Muscle of arm (tissue), 14 donors: ENCODE measurements at places on chromosomes 6 and 20.

DNA sequence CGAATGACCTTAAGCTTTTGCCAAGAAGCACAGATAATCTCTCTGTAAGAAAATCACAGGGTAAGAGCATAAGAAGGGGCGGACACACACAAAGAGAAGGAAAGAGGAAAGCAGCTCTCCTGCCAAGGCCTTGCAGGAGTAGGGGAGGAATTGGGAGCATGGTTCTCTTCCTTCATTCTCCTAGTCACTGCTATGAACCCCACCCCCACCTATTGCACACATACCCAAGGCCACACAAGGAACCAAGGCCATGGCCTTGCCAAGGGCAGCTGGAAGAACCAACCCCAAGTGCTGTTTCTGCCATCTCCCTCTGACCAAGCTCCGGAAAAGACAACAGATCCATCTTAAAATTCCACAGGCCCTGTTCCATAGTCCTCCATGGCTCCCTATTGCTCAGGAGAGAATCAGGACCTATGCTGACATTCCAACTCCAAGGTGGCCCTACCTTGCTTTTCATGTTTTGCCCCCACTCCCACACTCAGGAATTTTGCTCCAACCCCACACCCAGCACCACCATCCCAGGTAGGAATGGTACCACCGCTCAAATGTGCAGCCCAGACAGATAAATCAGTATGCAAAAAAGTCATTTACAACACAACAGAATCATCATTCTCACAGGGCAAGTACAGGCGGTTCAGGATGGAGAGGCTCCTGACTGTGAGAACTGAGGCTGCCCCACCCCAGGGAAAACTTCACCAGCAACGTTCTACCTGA, 31.3 kb downstream of the TRAM2 start:
- DNase-seq = no peak

GRCh38 chr20:41308726-41309413, 8.7 kb downstream of the ZHX3 start:
- DNase-seq = no peak

GRCh38 chr6:119661628-119662027, 312.1 kb upstream of the MAN1A1 start:
- DNase-seq = no peak

DNA sequence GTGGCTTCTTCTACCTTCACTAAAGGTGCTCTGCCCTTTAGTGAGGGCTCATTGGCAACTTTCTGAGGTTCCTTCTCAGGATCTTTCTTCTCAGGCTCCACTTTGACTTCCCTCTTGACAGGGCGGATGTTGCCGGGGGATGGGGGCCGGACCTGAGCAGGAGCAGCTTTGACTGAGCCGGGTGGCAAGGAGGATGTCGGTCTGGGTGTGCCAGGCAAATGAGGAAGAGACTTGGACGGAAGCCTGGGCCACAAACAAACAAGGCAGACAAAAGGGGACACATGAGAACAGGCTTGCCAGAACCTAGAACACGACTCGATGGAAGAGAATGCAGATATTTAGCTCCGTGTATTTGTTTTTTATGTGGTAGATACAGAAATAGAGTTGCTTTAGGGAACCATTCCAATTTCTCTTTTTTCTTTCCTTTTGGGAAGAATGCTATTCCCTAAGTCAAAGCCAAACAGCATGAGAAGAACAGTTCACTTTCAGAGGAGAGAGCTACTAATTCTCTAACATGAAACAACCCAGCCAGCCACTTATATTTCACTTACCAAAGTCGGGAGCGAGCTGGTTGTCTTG, 76.2 kb upstream of the BCLAF1 start:
- no peak for DNase-seq
